KBM-7 (cell line): ENCODE measurements at places on chromosomes 4 and X.

GRCh38 chr4:27149541-27150212, 289.0 kb downstream of the STIM2 start:
- no peak for DNase-seq

DNA sequence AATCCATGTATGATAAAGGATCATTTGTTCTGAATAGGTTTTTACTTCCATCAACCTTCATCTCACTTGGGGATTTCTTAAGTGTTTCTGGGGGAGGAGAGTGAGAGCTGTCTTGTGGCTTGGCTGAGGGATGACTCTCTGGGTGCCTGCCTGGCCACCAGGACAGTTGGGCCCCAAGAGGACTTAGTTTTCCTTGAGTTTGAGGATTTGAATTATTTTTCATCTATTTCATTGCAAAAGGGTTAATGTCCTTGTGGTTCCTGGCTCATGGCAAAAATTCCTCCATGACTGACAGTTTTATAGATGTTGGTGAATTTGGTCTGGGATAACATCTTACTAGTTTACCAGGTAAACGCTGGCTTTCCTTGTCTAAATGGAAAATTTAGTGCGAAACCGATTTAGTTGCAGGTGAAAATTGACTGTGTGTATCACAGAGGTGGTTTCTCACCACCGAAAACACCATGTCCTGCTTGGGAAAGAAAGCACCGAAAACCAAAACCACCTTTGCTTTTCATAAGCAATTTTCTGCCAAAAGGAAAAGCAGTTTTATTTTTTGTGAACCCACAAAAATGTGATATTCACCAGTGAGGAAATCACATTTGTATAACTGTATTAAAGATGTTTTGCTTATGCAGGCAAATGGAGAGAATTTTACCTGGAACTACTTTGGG, 331.3 kb upstream of the SFRP2 start:
- no peak for DNase-seq

DNA sequence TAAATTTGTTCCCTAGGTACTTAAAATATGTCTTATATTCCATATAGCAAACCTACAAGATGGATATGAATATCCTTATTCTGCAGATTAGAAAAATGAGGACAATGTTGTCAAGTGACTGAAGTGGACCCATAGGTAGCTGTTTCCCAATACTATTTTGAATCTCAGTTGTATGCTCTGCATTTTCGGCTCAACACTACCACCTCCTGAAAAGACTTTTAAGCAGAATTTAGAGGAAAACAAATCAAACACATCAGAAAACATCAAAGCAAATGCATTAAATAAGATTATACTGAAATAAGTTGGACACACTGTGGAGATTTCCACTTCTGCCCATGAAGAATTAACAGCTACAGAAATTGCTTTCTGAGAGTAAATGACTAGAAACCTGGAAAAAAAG, 488.7 kb downstream of the TRIML1 start:
- DNase-seq = no peak

DNA sequence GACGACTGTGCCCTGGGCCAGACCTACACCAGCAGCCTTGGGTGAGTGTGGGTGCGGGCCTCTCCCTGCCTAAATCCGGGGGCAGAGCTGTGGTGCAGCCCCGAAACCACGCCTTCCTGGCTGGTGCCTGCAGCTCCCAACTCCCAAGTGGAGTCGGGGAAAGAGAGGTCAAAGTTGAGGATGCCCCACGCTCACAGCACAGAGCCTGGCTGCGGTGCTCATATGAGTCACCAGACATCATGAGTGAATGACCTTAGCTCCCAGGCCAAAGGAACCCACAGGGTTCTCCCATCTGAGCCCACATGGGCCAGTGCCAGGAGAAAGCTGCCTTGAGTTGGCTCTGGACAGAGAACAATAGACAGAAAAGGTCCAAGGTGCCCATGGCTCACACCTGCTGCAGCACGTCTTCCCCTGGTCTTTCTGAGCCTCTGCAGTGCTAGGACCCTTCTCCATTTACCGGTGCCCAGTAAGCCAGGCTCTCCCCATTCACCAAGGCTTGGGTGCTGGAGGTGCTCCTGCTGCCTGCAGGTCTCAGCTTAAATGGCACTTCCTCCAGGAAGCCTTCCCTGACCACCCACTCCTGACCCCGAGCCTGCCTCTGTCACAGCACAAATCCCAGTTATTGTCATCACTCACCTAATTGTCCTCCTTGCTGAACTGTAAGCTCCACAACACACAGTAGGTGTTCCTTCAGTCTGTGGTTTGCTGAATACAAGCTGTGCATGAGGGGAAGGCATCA, 224.2 kb downstream of the AFAP1 start:
- DNase-seq = no peak

DNA sequence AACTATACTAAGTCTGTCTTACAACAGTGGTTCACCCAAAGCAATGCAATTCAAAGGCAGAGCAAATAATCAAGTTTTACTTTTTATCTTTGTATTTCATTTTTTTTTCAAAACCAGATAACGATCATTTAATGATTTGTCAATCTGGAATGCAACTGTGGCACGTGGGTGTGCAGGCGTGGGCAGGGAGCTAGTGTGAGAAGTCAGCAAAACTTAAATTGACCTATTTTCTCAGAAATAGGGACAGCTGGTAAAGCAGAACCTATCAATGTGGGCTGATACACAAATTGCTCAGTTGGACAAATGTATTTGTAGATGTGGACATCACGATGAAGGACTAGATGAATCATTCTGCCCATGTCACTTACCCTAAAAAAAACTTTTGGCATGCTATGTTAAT, 105.6 kb downstream of the CBLL2 start:
- no peak for DNase-seq

DNA sequence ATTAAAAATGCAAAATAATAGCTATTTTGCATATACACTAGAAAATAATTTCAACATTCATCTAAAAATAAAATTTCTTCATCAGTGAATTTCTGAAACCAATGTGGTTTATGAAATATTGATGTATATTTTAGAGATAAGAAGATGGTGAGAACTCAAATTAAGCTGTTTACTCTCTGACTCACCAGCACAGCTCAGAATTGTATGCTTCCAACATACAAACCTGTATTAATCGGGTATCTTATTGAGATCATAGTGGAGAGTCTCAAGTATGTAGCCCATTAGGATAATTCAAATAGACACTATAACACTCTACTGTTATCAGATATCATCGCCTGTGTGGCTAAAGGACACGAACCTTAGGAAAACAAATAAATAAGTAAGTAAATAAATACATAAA, 899.5 kb upstream of the INTU start:
- DNase-seq = no peak

DNA sequence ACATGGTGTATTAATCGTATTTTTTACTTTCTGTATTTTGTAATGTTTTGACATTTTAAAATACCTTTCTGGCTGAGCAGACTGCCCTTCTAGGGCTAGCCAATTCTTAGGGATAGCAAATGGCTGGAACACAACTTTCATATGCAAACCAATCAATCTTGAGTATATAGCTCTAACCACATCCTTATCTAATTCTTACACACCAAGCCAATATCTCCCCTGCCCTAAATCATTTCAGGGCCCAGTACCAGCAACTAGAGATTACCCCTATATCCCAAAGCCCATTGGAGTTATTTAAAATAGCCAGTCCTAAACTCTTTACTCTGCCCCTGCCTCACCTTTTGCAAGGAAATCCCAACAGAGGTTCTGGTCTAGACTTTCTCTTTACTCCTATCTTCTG, 58.3 kb downstream of the INTS12 start:
- DNase-seq = no peak

DNA sequence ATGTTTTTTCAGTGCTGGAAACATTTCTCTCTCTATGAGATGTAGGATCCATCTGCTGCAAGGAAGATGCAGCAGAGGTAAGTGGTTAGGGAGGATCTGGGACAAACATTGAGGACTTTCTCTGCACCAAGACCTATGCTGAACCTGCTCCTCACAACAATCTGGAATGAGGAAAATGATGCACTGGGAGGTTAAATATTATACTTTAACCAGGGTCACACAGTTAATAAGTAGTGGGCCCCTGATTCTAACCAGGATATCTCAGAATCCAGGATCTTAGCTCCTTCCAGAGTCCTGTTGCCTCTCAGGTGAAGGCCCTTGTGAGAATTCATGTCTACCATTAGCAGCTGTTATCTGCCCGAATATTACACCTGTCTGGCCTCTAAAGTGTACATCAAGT, 7.0 kb downstream of the CXCL9 start:
- no peak for DNase-seq

DNA sequence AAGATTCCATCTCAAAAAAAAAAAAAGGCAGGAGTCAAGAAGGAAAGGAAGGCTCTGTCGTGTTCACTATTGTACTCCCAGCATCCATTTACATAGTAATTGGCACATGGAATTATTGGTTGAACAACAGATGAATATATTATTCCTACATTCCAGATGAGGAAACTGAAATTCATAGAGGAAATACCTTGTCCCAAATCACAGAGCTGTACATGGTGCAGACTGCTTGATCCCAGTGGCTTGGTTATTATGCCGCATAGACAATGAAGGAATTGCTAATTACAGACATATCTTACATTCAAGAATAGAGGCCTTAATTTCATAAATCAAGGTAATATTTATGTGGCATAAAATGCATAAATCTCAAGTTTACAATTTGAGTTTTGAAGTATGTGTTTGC, 63.6 kb downstream of the LDB2 start:
- no peak for DNase-seq

GRCh38 chr4:141016117-141016798, 117.0 kb downstream of the RNF150 start:
- no peak for DNase-seq

GRCh38 chr4:118850488-118851173, 14.7 kb upstream of the SEC24D start:
- peak; percentile 33 for DNase-seq

GRCh38 chrX:6498324-6498723, 36.6 kb downstream of the VCX3A start:
- DNase-seq = no peak

DNA sequence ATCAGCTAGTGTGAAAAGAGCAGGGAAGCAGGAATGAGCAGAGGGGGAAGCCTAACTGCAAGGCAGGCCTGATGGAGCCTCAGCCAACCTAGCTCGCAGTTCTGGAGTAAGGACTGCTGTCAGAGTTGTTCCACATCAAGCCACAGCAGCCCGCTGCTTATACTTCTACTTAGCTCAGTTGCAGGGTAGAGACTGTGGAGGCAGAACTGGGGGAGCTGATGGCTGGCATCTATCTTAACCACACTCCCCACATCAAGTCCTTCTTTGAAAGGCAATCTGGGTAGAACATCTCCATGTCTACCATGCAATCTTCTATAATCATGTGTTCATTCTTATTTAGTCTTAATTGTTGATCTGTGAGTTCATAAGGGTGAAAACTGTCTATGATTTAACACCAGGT, 46.1 kb downstream of the DDX60 start:
- no peak for DNase-seq

- DNase-seq = peak; percentile 58
Measured at GRCh38 chrX:34300871-34301270, 168.8 kb upstream of the FAM47A start.

DNA sequence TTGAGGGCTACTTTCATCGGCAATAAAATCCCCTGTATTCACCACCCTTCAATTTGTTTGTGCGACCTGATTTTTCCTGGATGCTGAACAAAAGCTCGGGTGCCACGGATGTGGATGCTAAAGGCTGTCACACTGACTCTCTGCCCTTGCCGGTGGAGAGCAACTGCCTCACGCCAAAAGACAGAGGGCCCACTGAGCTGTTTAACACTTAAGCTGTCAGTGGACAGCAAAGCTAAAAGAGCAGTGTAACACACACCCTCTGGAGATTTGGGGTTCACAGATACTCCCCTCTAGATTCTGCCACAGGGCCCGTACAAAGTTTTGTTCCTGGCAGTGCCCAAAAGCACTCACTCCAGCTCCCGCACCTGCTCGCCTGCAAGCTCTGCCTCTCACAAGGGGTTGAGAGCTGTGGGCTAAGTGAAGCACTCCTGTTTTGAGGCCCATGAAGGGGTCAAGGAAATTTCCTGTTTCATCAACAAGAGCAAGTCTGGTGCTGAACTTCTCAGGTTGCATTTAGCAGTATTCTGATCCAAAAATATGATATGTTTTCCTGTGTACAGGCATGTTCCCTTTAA, 1571.9 kb downstream of the ADGRL3 start:
- DNase-seq = no peak

- DNase-seq = no peak
Measured at GRCh38 chrX:150704030-150704613, 10.9 kb downstream of the MTMR1 start.

DNA sequence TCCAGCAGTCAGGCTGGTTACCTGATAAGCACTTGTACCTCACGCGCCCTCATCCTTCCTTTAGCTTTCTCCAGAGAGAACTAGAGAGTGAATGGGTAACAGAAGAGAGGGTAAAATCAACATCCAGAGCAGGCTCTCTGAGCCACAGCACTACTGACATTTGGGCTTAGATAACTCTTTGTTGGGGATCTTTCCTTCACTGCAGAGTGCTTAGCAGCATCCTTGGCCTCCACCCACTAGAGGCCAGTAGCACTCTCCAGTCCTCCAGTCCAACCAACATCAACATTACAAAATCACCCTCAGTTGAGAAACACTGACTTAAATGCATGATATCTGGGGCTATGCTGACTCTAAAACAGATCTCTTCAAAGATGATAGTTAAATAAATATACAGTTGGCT, 220.7 kb downstream of the TACR3 start:
- no peak for DNase-seq

DNA sequence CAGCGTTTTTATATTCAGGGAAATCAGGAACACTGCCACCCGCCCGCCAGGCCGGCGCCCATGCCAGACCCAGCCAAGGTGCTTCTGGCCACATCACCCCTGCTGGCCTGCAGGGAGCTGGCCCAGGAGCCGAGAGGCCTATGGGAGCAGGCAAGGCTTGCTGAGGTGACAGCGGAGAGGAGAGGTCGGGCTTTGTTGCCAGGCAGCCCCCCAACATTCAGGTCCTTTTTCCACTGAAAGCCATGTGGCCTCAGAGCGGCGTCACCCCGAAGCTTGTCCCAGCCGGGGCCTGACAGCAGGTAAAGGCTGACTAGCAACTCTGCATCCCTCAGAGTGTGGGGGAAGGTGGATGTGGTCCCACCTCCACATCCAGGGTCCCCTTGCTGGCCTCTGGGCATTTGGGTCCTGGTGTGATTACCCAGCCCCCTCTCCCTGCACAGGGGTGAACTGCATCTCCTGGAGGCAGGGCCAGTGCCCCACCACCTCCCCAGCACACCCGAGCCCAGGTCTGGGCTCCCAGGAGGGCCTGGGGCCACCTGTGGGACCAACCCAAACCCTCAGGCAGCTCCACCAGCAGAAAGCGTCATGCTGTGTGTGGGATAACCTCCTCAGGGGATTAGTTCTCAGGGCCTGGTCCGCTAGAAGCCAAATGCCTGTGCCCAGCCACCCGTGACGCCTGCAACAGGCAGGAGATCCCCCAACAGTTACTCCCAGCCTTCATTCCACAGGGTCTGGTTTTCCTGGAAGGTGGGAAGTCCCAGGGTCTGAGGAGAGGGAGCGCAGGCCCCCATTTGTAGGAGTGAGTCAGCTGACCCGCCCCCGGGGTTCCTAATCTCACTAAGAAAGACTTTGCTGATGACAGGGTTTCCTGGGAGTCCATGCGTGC, at the start of gene PDE6B:
Gene PDE6B, plus strand, starts transcription at position 869 of the 886 bp plus-strand sequence. CDS start 54 bp downstream, outside the sequence.
- no peak for DNase-seq
